ENCODE measurements at places on chromosomes 6 and 20. TPM values are rescaled to one million over a fixed set of nuclear protein-coding genes. Genes with fewer than 3 reads are reported as not detected.

The PI16 gene
- total RNA-seq, result 14.5 TPM

DNA sequence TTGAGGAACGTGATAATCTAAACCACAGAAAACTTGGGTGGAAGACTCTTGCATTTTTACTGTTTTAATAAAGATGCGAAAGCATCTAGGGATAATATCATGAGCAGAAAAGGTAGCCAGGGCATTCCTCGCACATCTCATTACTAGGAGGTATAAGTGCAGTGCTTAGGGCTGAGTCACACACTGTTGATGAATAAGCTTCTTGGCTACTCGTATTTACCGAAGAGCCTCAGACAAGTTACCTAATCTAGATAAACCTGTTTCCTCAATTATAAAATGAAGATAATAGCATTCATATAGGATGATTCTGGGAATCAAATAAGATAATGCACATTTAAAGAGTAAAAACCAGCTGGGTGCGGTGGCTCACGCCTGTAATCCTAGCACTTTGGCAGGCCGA is 780 bp upstream of the KIAA0319 start:
- peaks cover under 1% of the 10 kb centered on the region for H3K36me3 ChIP-seq
- H3K27me3 ChIP-seq, result peaks cover 12% of the 10 kb centered on the region
- DNase-seq, result no peak
- H3K4me3 ChIP-seq, result peak overlapping the region; percentile 97

DNA sequence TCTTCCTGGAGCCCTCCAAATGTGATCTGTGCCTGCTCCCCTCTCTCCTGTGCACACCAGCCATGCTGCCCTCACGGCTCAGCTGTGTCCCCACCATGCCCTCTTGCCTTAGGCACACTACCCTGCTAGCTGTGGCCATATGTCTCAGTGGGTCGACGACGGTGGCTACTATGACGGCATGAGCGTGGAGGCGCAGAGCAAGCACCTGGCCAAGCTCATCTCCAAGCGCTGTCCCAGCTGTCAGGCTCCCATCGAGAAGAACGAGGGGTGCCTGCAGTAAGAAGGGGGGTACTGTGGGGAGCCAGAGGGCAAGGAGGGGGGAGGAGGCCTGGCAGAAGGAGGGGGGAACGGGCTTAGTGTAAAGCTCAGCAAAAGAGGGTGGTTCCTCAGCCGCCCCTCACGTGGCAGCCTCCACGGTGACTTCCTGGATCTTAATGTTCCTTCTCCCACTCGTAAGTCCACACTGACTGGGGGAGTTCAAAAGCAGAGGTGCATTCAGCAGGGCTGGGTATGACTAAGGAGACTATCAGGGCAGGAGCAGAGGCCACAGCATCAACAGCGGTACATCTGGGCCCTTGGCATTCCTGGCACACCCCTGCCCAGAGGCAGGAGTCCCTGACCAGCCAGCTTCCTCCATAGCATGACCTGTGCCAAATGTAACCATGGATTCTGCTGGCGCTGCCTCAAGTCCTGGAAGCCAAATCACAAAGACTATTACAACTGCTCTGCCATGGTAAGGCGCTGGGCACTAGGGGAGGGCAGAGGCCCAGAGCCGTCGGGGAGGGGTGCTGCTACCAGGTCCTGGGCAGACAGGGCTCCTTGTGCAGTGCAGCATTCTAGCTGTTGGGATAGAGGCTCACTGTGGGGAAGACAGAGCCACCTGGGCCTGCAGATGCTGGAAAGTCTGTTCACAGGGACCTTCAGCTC is 8.0 kb downstream of the DNPH1 start:
- H3K4me3 ChIP-seq, result peak overlapping the region; percentile 45
- H3K36me3 ChIP-seq, result peaks cover 9% of the 10 kb centered on the region
- DNase-seq, result no peak

DNA sequence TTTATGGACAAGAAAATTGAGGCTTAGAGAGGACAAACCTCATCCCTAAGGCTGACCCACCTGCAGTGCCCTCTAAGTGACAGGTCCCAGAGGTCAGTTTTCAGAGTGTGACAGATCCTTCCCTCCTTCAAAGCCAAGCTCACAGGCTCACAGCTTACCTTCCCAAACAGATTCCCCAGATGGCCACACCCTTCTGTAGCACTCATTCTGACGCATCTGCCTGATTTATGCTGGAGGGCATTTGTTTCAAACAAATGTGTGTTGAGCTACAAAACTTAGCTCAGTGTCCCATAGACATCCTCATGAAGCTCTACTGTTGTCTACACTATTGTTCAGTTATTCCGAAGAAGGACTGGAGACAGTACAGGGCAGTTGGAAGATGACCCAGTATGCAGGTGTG is 60.6 kb upstream of the RIN2 start:
- H3K27ac ChIP-seq, result no peak overlapping the region
- no peak for DNase-seq
- H3K4me1 ChIP-seq, result peaks cover 5% of the 10 kb centered on the region
- H3K36me3 ChIP-seq, result no peaks in the 10 kb centered on the region
- no peak overlapping the region for H3K4me3 ChIP-seq

DNA sequence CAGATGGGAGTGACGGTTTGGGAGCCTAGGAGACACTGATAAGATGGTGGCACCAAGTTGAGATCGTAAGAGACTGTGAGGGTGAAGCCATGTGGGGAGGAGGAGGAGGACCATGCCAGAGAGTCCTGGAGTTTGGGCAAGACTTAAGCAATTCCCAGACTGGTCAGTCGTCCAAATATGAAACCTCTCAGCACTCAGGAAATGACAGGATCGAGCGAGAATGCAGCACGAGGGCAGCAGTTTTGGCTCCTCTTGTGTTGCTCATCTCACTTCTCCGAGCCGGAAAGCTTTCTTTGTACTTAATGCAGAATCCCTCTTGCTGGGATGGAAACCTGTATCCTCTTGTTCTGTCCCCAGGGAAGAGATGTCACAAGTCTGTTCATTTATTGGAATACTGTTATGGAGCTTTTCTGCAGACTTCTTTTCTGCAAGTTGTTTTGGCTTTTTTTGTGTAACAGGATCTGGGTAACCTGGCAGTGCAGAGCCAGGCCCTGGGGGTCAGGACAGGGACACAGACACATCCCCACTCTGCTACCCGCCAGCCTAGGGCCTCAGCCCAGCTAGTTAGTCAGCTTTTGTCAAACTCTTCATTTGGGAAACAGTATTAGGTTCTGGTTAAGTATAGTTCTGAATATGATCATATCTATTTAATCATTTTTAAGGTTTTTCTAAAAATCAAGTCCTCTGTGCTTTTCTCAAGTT is 34.3 kb downstream of the FNDC1 start:
- H3K27ac ChIP-seq, result no peak overlapping the region
- H3K27me3 ChIP-seq, result peaks cover 31% of the 10 kb centered on the region
- no peak for DNase-seq
- peaks cover 4% of the 10 kb centered on the region for H3K36me3 ChIP-seq
- H3K4me3 ChIP-seq, result no peak overlapping the region
- H3K4me1 ChIP-seq, result peaks cover 3% of the 10 kb centered on the region

All from T-helper 17 cell (primary cell).